Naive thymus-derived CD4-positive, alpha-beta T cell (primary cell): ENCODE measurements at places on chromosomes 7 and 10. TPM values are rescaled to one million over a fixed set of nuclear protein-coding genes. Genes with fewer than 3 reads are reported as not detected.

Gene SH2B2
- total RNA-seq: 0.87 and 1.6 TPM in 2 replicates

Gene ZMYND11
- 38.5 TPM for total RNA-seq

Gene ADAM12
- total RNA-seq: not detected

Gene ADRA2A
- total RNA-seq: 0.22 TPM

Gene CYP3A7
- not detected for total RNA-seq

Gene ZNF679
- not detected for total RNA-seq
